ENCODE measurements at places on chromosomes 3 and 15.

- no peak for DNase-seq
- no peak overlapping the region for H3K4me3 ChIP-seq
- peaks cover 8% of the 10 kb centered on the region for H3K27me3 ChIP-seq
- H3K36me3 ChIP-seq: no peaks in the 10 kb centered on the region
Observed at GRCh38 chr3:49879721-49880120, 10.0 kb upstream of the CAMKV start.

GRCh38 chr3:96991800-96992365, 177.5 kb downstream of the EPHA6 start:
- DNase-seq: no peak
- H3K27me3 ChIP-seq: no peaks in the 10 kb centered on the region
- H3K36me3 ChIP-seq: no peaks in the 10 kb centered on the region
- H3K4me3 ChIP-seq: no peak overlapping the region
- H3K4me1 ChIP-seq: no peaks in the 10 kb centered on the region

DNA sequence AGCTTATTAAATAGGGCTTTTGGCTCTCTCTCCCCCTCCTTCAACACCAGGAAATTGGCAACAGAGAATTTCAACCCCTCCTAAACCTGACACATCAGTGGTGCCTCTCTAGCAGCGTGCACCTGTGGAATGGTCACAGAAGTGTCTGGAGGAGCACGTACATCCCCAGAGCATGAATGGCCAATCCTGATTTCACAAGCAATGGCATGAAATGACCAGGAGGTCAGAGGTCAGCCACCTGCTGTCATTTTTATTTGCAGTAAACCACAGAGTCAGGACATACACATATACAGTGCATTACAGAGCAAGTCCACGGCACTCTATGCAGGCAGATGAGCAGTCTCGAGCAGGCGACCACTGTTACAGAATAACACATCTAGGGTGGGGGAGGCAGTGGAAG, 25.1 kb upstream of the ETV5 start:
- H3K4me3 ChIP-seq: no peak overlapping the region
- no peak for DNase-seq
- no peaks in the 10 kb centered on the region for H3K4me1 ChIP-seq

DNA sequence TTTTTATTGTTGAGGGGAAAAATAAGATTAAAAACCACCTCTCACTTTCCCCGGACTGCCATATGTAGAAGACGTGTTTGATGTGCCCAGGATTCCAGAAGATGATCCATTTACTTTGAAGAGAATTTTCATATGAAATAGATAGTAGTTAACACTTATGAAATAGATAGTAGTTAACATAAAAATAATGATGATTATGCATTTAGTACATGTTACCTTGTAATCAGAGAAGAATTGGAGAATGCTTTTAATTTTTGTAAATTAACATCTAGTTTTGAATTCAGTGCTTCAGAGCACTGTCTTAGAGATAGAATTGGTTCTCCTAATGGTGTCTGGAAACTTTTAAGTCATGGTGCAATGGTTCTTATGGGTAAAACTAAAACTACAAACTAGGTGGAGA, 46.1 kb upstream of the CRTC3 start:
- H3K4me1 ChIP-seq: no peaks in the 10 kb centered on the region
- H3K36me3 ChIP-seq: peaks cover 81% of the 10 kb centered on the region
- H3K4me3 ChIP-seq: no peak overlapping the region
- no peak overlapping the region for H3K27ac ChIP-seq

DNA sequence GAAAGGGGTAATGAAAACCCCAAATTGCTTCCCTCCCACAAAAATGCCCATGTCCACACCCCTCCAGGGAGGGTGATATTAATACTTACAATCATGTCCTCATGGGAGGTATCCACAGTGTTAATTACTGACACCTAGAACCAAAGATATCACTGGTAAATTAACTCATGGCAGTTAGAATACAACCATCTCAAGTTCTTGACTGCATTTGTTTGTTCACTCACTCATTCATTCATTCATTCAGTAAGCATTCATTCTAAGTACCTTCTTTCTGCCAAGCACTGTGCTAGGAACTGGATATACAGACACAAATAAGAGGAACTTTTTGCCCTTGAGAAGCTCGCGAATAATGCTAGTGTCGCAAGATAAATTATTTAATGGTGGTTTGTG, 3.0 kb downstream of the SEC13 start:
- H3K36me3 ChIP-seq: peaks cover 62% of the 10 kb centered on the region
- no peaks in the 10 kb centered on the region for H3K27me3 ChIP-seq
- no peak overlapping the region for H3K4me3 ChIP-seq
- no peak for DNase-seq
- H3K4me1 ChIP-seq: peaks cover 24% of the 10 kb centered on the region
- H3K27ac ChIP-seq: no peak overlapping the region

GRCh38 chr3:61369678-61370077, 118.4 kb upstream of the FHIT start:
- no peak overlapping the region for H3K4me3 ChIP-seq
- H3K27me3 ChIP-seq: no peaks in the 10 kb centered on the region
- no peak overlapping the region for H3K27ac ChIP-seq
- DNase-seq: no peak

GRCh38 chr3:196321162-196321561, 3.1 kb upstream of the DYNLT2B start:
- H3K4me3 ChIP-seq: no peak overlapping the region
- H3K36me3 ChIP-seq: peaks cover 2% of the 10 kb centered on the region
- no peak overlapping the region for H3K27ac ChIP-seq
- H3K27me3 ChIP-seq: no peaks in the 10 kb centered on the region

GRCh38 chr15:51266656-51267050, 71.7 kb downstream of the CYP19A1 start:
- H3K4me1 ChIP-seq: no peaks in the 10 kb centered on the region
- H3K4me3 ChIP-seq: no peak overlapping the region
- no peak for DNase-seq
- no peak overlapping the region for H3K27ac ChIP-seq

- peaks cover 52% of the 10 kb centered on the region for H3K4me1 ChIP-seq
- H3K27me3 ChIP-seq: no peaks in the 10 kb centered on the region
- DNase-seq: peak; percentile 27
- peaks cover 5% of the 10 kb centered on the region for H3K36me3 ChIP-seq
Observed at GRCh38 chr3:155853214-155854140, 750 bp downstream of the SLC33A1 start.

- no peak overlapping the region for H3K27ac ChIP-seq
- no peaks in the 10 kb centered on the region for H3K36me3 ChIP-seq
- no peak for DNase-seq
- H3K4me3 ChIP-seq: no peak overlapping the region
- no peaks in the 10 kb centered on the region for H3K4me1 ChIP-seq
Observed at GRCh38 chr3:129238945-129239705, 10.3 kb upstream of the COPG1 start.

- H3K4me1 ChIP-seq: no peaks in the 10 kb centered on the region
- peaks cover 20% of the 10 kb centered on the region for H3K36me3 ChIP-seq
- no peak for DNase-seq
- no peak overlapping the region for H3K4me3 ChIP-seq
Observed at GRCh38 chr15:34252545-34252944, 27.7 kb downstream of the EMC4 start.

DNA sequence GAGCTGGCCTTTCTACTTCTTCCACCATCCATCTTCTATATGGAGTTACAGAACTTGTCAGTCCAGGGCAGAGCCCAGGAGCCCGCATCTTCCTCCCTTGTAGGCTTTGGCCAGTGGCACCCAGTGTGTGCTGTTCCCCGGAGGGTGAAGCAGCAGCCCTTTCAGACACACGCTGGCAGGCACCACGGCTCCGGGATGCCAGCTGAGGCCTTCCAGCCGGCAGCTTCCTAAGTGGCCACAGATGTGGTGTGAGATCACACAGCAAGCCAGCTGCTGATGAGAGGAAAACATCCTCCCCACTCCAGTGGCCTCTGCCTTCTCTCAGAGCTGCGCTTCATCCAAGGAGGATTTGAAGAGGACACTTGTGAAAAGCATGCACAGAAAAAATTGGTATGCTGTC, 24.1 kb downstream of the CRABP1 start:
- no peaks in the 10 kb centered on the region for H3K4me1 ChIP-seq
- no peak overlapping the region for H3K27ac ChIP-seq
- no peak for DNase-seq
- H3K27me3 ChIP-seq: peaks cover 9% of the 10 kb centered on the region
- H3K4me3 ChIP-seq: no peak overlapping the region

GRCh38 chr3:59580996-59581395, 531.2 kb upstream of the CFAP20DC start:
- no peaks in the 10 kb centered on the region for H3K27me3 ChIP-seq
- no peak overlapping the region for H3K4me3 ChIP-seq
- no peak overlapping the region for H3K27ac ChIP-seq
- H3K36me3 ChIP-seq: no peaks in the 10 kb centered on the region
- peaks cover 15% of the 10 kb centered on the region for H3K4me1 ChIP-seq

- no peaks in the 10 kb centered on the region for H3K27me3 ChIP-seq
- DNase-seq: no peak
- no peak overlapping the region for H3K4me3 ChIP-seq
- H3K27ac ChIP-seq: no peak overlapping the region
Observed at GRCh38 chr3:172981407-172981983, 159.5 kb downstream of the SPATA16 start.

- H3K4me3 ChIP-seq: no peak overlapping the region
- H3K27me3 ChIP-seq: no peaks in the 10 kb centered on the region
- H3K4me1 ChIP-seq: peaks cover 22% of the 10 kb centered on the region
- DNase-seq: no peak
- no peak overlapping the region for H3K27ac ChIP-seq
- peaks cover 33% of the 10 kb centered on the region for H3K36me3 ChIP-seq
Observed at GRCh38 chr15:99716540-99717095, 16.6 kb downstream of the LYSMD4 start.

GRCh38 chr15:58555162-58556027, 123.6 kb downstream of the LIPC start:
- no peak for DNase-seq
- no peaks in the 10 kb centered on the region for H3K27me3 ChIP-seq
- H3K4me3 ChIP-seq: no peak overlapping the region
- H3K4me1 ChIP-seq: peaks cover 17% of the 10 kb centered on the region
- H3K27ac ChIP-seq: no peak overlapping the region

DNA sequence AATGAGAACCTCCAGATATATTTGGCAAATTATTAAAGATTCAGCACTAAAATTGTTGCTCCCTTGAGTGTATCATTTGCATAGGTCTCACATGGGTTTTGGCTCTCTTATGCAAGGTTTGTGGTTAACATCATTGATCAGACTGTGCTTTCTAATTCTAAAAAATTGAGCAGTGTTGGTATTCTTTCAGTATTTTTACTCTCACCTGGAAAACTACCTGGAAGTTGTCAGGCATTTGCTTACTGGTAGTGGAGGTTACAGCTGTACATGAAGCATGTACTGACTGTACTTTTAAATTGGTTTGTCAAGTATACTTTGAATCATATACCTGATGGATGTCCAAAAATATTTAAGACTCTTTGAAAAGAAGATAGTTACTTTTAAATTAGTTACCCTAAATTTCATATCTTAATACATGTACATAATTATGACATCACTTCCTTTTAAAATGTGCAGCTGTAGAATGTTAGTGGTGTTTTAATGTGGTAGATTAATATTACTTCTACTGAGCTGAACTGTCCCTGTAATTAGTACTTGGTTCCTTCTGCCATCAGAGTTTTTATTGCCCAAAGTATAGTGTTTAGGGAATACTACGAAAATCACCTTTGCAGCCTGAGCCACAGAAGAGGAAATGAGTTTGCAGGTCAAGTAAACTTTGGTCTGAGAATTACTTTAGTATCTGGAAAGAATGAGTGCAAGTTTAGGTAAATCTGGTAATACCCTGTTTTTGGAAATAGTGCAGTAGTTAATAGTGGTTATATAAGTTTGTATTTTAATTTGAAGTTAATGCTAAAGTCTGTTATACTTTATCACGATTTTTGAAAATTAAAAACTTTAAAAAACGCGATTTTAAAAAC, 2.8 kb downstream of the CHD2 start:
- no peaks in the 10 kb centered on the region for H3K27me3 ChIP-seq
- H3K36me3 ChIP-seq: peaks cover 40% of the 10 kb centered on the region
- no peak for DNase-seq
- peaks cover 57% of the 10 kb centered on the region for H3K4me1 ChIP-seq
- H3K4me3 ChIP-seq: peak overlapping the region; percentile 80
- H3K27ac ChIP-seq: peak overlapping the region; percentile 100

DNA sequence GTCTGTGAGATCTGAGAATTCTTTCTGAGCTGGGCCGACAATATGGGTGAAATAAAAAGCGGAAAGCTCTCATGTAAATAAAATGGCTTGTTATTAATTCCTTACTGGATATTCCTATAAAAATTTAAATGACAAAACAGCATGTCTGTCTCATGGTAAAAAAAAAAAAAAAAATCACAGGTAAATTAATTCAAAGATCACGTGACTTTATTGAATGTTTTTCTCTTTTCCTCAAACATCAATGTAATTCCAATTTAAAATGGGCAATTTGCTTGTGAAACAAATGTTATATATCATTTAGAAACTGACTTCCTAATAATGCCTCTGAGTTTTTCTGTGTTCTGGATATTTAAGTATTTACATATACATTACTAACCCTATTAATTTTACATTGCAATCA, 280.3 kb downstream of the NR2F2 start:
- H3K27ac ChIP-seq: no peak overlapping the region
- no peak for DNase-seq
- no peaks in the 10 kb centered on the region for H3K36me3 ChIP-seq
- no peaks in the 10 kb centered on the region for H3K4me1 ChIP-seq
- no peaks in the 10 kb centered on the region for H3K27me3 ChIP-seq

- H3K4me1 ChIP-seq: no peaks in the 10 kb centered on the region
- H3K27me3 ChIP-seq: no peaks in the 10 kb centered on the region
- H3K36me3 ChIP-seq: no peaks in the 10 kb centered on the region
- H3K27ac ChIP-seq: no peak overlapping the region
Observed at GRCh38 chr3:56975567-56975966, 84.9 kb upstream of the SPATA12 start.
